ENCODE measurements at places on chromosomes 5 and 9.

DNA sequence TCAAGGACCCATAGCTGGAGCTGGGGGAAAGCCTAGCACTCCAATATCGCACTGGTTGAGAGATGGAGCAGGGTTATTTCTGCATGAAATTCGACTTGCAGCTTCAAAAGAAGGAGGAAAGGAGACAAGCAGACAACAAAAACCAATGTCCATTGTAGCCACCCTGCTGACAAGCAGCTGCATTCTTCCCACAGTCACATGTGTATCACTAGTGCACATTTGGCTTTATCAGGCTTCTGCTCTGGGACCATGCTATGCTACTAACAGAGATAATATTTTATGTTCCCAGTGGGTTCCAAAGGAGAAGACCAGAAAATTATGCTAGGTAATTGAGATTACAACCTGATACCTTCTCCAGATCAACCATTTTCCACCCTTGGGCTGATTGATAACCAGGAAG is 59.7 kb downstream of the MFAP3 start:
- no peak for DNase-seq

DNA sequence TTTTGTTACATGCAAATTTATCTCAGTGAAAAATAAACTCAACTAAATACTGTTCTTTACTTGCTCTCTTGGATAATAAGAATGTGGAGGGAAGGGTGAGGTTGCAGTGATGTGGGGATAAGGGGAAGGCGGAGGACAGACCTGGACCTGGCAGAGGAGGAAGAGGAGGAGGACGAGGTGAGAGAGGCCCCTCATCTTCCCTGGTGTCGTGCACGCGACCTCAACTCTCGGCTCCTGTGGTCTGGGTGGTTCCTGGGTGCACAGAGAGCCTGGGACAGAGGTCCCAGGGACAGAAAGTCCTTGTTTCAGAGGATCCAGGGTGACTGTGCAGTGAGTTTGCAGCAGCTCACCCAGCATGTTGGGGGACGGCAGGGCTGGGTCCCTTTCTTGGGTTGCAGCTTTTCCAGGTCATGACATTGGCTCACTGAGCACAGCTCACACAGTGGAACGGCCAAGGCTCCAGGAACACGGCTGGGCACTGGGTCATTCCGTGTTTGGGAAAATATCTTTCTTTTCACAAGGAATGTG is 37.7 kb upstream of the LPCAT1 start:
- no peak for DNase-seq

DNA sequence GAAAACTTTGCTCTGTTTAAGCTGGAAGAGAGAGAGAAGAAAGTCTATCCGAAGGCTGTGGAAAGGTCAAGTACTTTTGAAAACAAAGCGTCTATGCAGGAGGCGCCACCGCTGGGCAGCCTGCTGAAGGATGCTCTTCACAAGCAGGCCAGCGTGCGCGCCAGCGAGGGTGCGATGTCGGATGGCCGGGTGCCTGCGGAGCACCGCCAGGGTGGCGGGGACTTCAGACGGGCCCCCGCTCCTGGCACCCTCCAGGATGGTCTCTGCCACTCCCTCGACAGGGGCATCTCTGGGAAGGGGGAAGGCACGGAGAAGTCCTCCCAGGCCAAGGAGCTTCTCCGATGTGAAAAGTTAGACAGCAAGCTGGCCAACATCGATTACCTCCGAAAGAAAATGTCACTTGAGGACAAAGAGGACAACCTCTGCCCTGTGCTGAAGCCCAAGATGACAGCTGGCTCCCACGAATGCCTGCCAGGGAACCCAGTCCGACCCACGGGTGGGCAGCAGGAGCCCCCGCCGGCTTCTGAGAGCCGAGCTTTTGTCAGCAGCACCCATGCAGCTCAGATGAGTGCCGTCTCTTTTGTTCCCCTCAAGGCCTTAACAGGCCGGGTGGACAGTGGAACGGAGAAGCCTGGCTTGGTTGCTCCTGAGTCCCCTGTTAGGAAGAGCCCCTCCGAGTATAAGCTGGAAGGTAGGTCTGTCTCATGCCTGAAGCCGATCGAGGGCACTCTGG is 32.6 kb downstream of the CD180 start:
- DNase-seq = no peak

DNA sequence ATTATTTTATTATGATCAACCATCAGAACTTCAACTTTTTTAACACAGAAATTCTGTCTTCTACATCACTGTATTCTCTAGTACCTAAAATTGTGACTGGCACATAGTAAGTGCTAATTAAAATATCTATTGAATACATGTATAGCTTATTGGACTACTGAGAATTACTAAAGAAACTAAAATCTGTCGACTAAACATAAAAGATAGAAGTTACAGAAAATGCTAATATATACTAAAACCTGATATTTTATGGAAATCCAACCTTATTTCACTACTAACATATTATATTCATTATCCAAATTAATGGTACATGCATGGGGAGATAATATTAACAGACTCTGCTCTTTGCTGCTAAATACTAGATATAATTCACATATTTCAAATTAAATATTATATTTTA is 153.6 kb downstream of the DTWD2 start:
- DNase-seq = no peak

- no peak for DNase-seq
These were observed 69.1 kb downstream of the MYO10 start for GRCh38 chr5:16866795-16867576.

DNA sequence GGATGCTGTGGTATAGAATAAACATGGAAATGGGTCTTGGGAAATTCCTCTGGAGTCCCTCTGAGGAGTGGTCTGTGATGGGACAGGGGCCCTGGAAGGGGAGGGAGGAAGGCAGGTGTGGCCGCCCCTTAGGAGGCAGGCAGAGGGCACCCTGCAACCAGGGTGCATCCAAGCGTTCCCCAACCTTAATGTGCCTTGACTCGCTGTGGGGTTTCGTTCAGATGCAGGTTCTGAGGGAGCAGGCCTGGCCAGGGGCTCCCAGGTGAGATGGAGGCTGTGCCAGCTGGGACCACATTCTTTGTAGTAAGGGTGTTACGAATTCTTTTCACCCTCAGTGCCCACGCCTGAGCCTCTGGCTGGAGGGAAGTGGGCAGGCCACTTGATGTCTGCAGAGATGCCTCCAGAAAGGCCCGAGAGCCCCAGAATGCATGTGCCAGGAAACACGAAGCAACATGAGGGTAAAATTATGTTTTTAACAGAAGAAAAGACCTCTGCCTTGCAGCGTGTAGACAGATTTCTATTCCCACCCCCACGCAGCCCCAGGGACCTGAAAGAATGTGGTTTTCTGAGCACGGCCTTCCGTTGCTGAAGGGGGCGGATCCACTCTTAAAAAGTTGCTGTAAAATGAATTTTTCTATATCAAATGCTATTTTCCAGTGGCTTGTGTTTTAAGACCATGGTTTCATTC is 150.4 kb upstream of the IER5L start:
- peak; percentile 53 for DNase-seq
